ENCODE measurements at places on chromosomes 6 and 20.
A peak's percentile ranks its signal among the peaks of the same experiment; 100 is the strongest.

- no peak for DNase-seq
Observed at GRCh38 chr6:16329233-16329632, 90.8 kb downstream of the GMPR start.

DNA sequence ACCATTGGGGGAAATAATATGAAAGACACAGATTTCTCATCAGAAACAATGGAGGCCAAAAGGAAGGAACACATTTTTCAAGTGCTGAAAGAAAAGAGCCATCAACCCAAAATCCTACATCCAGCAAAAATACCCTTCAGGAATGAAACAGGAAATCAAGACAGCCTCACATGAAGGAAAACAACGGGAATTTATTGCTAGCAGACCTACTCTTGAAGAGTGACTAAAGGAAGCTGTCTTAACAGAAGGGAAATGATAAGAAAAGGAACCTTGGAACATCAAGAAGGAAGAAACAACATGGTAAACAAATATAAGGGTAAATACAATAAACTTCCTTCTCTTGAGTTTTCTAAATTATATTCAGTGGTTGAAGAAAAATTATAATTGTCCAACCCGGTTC is 44.2 kb downstream of the RNF24 start:
- DNase-seq, result no peak

DNA sequence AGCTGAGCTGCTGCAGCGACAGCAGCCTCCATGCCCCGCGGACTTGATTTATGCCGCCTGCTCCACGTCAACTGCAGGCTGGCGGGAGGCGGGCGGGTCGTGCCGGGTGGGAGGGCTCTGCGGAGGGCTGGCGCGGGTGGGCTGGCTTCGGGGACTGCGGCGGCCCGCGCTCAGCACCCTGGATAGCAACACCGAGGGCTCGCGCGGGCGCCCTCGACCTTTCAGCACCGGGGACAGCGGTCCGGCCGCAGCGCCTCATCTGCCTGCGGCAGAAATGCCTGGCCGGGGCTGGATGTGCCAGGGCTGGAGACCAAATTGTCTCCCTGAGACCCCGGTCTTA is 792 bp downstream of the SNAP25 start:
- peak; percentile 68 for DNase-seq

DNA sequence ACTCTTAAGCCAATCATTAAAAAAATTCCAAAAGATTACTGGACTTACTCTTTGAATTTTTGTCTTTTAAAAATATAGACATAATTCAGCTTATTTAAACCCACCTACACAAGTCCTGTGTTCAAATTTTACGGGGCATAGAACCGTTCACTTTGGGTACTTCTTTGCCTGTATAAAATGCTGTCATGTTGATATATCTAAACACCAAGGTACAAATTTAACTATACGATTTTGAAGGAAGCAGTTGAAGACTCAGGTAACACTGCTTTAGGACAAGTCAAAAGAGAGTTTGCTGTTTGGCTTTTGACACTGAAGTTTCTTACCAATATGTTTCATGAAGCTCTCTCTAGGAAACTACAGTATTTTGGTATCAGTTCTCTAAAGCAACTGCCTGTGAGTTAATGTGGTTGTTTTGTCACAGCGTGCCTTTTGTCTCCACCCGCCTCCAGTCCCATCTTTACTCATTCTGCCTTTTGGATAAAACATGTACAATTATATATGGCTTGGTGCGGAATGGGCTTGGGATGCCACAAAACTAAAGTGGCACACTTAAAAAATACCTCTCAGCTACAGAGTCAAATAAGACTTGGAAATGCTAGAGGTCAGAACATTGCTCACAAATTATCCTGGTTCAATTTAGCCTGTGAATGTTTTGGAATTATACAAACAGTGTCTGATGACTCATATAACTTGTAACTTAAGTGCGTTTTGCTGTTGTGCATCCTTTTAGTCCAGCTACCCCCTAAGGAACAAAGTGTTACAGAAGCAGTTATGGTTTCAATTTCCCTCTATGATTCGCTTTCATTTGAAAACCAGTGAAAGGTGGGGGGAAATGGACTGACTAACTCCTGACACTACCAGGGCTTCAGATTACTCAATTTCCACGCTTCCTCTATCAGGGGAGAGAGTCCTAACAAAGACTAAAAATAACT is 38.7 kb downstream of the RGS17 start:
- DNase-seq, result no peak

- DNase-seq, result no peak
Observed at GRCh38 chr6:16324184-16324583, 85.8 kb downstream of the GMPR start.

GRCh38 chr6:1387876-1388629 is 1.3 kb upstream of the FOXF2 start:
- no peak for DNase-seq

DNA sequence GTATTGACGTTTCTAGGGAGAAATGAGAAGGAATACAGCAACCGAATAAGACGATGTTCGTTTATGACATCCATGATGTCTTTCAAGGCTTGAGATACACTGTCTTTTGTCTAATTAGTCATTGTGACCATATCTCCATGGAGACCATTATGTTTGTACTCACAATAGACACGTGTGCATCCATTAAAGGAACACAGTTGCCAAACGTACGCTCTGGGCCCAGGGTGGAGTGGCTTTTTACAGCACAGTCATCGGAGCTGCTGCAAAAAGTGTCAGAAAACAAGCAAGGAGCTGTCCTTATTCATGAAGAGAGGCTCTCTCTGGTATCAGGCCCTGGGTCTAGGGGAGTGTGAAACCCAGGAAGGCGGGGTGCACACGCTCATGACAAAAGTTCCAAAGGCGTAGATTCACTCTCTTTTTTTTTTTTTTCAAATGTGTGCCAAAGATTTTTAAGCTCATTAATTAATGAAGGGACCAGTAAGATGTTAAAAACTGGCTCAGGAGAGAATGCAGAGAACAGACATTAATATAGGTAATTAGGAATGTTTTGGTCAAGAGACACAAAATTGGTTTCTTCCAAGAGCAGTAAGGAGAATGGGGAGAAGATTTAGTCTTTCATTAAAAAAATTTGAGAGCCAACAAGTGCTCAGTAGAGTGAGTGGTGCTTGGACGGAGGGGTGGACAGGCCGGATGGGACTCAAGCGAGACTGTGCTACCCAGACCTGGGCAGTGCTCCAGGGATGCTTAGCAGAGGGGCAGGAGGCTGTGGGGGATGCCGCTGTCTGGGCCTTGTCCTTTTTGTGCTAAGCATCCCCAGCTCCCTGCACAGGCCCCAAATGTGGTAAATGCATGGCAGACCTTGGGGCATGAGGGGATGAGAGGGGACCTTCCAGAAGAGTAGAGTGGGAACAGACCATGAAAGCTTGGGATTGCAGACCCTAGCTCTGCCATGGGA is 34.9 kb upstream of the GTSF1L start:
- DNase-seq, result no peak

DNA sequence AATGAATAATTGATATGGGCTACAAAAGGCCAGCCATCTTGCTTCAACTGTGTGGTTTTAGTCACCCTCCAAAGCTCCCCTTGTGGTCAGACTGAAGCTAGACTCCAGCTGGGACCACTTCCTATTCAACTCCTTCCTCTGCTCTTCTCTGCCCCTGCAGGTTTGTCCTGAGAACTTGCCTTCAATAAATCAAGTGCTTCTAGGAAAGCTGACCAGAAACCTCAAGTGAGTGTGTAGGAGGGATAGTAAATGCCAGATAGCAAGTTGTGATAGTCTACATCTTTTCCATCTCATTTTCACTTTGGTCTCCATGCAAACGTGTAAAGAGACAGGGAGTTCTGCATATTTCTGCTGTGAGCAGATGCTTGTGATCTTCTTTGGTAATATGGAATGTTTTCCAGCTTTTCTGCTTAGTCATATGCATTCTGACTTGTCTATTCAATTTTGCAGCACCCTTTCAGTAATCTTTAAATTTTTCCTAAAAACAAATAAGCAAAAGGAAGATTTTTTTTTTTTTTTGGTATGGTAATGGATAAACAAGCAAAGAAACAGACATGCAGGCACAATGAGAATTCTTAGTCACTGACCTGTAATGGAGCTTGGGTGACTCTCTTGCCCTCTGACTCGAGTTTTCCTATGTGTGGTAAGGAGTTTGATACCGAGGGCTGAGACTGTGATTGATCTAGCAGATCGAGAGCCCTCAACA is 201.3 kb upstream of the BTBD3 start:
- DNase-seq, result no peak

DNA sequence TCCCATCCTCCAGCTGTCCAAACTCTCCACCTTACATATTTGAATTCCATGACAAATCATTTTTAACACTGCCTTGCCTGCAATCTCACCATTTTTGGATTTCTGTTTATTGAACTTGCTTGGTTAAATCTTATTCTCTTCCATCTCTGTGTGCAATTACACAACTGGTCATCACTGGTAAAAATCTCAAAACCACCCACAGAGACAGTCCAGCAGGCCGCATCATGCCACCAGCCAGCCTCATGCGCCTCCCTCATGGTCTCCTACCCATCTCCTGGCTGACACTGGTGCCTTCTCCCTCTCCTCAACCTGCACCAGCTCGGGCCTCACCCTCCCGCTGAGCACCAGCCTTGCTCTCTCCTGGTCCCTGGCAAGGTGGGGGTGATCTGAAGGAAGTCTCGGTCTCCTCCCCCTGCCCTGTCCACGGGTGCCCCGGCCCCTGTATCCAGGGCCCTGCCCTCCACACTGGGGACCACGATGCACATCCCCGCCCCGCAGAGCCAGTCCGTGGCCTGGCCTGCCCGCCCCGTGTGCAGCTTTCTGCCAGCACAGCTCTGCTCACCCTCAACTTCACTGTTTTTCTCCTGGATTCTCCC is 92.0 kb downstream of the THBS2 start:
- DNase-seq, result no peak

DNA sequence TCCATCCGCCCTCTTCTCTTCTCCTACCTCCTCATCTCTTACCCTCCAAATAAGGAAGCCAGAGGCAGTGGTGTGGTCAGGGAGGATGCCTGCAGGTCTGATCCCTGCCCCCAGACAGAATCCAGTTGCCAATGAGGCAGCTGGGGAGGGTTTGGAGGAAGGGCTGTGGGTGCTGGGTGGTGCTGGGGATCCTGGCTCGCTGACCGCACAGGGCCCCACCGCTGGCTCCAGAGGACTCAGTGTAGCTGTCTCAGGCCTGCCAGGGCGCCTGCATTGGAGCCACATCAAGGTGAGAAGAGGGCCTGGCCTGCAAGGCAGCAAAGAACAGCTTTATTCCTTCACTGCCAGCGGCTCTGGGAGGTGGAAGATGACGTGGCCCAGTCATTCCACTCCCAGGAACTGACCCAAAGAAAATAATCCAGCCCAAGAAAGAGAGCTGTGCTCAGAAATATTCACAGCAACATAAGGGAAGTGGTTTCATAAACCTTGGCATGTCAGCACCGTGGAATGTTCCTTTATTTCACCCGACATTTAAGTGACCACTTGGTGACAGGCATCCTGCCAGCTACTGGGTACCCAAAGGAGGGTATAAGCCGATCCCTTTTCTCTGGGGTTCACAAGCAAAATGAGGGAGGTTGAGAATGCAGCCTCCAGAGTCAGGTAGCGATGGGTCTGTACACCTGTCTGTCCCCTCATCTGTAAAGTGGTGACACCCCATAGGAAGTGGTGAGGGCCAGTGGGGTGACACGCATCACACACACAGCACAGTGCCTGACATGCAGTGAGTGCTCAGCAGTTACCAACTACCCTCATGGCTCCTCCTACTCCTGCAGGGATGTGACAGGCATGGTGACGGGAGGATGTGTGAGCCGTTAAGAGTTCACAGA is 125.1 kb downstream of the SNX5 start:
- peak; percentile 24 for DNase-seq

DNA sequence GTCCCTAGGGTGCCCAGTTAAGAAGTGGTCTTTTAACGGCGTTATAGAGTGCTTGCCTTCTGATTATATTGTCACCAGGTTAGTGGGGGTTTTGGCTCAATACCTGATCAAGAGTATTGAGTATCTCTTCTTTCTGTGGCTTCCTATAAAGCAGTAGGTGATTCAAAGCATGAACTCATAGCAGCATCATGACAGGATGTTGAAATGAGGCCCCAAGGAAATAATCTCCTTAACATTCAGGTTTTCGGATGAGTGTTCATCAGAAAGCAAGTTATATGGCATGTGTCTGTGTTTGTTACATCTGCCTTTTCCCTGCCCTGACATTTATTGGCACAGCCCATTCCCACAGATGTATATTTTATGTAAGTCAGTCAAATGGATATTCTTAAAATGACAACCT is 301.0 kb downstream of the FARS2 start:
- DNase-seq, result no peak

DNA sequence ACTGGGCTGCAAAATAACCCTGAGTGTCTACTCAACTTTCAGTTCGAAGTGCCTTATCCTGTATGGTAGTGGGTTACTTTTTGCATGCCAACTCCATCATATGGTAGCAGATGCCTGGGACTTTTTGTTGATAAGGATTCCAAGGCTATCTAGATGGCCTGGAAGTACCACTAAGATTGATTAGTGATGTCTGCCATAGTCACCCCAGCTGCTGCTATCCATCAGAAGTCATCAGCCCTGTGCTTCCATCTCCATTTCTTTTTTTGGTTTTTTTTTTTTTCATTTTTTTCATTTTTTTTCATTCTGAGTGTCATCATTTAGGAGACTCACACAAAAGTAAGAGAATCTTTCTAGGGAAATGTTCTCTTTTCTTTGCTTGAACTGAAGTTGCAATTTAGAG is 217.4 kb upstream of the PLCB4 start:
- no peak for DNase-seq

- DNase-seq, result no peak
Observed at GRCh38 chr6:113365191-113365590, 492.0 kb upstream of the MARCKS start.

DNA sequence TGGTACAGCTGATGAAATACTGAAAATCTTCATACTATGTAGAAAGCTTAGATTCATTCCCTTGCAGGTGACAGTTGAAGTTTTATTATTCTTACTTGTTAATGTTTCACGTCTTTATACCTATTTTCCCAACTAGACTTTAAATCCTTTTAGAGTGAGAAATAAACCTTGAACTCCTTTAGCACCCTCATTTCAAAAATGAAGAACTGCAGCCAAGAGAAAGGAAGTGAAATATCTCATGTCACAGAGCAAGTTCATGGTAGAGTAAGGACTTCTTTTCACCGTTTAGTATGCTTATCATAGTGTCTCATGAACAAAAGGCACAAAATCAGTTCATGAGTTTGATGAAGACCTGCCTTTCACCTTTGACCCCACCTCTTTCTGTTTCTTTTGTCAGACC is 38.5 kb downstream of the ORC3 start:
- DNase-seq, result no peak

GRCh38 chr6:160378218-160378617 is 30.0 kb downstream of the SLC22A3 start:
- no peak for DNase-seq

GRCh38 chr6:111925296-111925695 is 52.0 kb upstream of the FYN start:
- no peak for DNase-seq

GRCh38 chr6:74534465-74535211 is 671.2 kb downstream of the COL12A1 start:
- DNase-seq, result no peak

Data from activated T-cell treated with anti-CD3 and anti-CD28 coated beads, Interleukin-2, amount 50 U/mL, for 48 hours (primary cell).